ENCODE measurements at places on chromosomes 6 and 20.

DNA sequence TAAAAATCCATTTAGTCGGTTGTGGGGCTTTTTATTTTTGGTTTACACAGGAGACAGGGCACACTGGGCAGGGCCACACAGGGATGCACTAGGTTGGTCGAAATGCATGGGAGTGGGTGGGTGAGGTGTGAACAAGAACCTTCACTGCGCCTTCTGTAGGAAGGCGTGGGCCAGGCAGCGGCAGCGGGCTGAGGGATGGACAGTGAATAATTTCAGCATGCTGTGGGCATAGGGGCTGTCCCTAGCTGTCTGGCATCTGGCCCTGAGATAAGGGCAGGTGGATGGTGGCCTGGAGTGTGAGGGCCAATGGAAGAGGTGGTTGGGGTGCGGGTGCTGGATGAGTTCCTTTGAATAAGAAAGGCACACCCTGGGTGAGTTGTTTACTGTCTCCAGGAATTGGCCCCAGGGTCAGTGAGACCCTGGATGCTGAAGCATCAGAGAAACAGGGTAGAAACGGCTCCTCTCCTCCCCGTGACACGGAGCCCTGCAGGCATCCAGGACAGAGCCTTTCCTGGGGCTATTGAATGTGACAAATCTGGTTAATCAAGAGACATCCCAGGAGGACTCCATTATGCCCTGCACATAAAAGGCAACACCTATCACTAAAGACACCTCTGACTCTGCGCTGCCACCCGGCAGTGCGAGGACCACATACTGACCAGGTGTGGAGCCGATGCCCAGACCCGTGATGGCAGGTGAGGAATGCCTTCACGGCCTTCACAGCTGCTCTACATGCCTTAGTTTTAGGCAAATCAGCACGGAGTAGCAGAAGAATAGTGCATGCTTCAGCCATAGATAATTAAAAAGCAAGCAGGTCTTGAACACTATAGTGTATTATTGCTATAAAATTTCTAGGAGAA, 123.0 kb upstream of the SNX9 start:
- DNase-seq = no peak

DNA sequence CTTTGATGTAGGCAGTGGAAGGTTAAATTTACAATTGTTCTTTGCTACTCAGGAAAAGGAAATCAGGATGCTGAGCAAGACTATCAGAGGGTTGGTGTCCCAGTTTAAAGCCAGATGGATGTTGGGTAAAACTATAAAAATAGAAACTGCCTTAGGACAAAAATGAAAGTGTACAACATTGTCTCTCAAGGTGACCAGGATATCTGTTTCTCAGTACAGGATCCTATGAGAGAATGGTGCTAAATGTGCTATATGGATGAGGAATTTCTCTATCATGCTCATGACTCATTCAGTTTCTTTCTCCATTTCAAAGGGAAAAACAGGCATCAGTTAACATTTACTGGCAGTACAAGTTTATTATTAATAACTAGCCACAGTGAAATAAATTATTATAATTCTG, 534.2 kb upstream of the GJE1 start:
- no peak for DNase-seq

DNA sequence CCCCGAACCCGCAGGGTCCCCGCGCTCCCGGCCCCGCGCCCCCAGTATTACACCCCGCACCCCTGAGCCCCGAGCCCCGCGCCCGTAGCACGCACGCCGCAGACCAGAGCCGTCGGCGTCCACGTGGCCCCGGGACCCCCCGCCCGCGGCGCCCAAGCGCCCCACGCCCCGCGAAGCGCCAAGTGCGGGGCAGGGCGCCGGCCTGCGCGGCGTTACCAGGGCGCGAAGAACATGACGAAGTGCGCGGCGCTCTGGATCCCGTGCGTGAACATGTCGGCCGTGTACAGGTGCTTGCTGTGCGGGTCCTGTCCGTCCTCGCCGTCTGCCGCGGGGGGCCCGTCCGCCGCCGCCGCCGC, 312 bp downstream of the TXNDC5 start:
- DNase-seq = no peak

DNA sequence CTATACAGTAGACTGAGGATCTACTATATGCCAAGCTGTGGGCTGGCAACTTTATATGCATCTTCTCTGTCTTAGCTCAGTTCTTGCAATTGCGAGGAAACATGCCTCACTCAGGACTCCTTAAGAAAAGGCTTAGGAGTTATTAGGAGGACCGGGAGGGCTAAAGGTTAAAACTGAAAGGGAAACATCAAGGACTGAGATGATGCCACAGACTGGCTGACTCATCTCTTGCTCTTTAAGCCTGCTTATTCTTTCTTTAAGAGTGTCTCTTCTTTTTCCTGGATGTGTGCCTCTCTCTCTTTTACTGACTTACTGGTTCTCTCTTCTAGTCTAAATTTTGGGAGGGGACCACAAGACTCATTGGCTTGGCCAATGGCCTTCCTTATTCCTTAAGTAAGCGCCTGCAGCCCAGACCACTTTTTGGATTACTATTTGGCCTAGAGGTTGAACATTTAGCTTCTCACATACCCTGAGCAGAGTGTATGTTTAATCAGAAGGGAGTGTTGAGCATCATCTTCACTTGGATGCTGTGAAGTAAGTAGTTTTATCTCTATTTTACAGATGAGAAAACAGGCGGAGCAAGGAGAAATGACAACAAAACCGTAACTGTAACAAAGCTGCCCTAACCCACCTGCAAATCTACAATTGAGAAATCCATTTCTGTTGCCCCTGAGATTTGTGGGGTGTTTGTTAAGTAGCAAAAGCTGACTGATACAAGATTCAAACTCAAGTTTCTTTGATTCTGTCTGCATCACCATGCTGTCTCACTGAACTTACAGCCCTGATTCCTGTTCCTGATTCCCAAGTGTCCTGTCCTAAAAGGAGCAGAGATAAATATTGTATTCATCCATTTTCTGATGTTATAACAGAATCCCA, 7.2 kb upstream of the SDC4 start:
- no peak for DNase-seq

- DNase-seq = no peak
Observed at GRCh38 chr6:19153981-19154295, 683.2 kb upstream of the ID4 start.

Data from stimulated activated CD4-positive, alpha-beta T cell treated with anti-CD3 and anti-CD28 coated beads, Interleukin-12 subunit alpha, Interleukin-12 subunit beta, amount 100 ng/mL, for 24 hours (primary cell).